ENCODE measurements at places on chromosomes 4 and X.

GRCh38 chr4:88786011-88786410 lies 88.4 kb upstream of the NAP1L5 start:
- DNase-seq = no peak

DNA sequence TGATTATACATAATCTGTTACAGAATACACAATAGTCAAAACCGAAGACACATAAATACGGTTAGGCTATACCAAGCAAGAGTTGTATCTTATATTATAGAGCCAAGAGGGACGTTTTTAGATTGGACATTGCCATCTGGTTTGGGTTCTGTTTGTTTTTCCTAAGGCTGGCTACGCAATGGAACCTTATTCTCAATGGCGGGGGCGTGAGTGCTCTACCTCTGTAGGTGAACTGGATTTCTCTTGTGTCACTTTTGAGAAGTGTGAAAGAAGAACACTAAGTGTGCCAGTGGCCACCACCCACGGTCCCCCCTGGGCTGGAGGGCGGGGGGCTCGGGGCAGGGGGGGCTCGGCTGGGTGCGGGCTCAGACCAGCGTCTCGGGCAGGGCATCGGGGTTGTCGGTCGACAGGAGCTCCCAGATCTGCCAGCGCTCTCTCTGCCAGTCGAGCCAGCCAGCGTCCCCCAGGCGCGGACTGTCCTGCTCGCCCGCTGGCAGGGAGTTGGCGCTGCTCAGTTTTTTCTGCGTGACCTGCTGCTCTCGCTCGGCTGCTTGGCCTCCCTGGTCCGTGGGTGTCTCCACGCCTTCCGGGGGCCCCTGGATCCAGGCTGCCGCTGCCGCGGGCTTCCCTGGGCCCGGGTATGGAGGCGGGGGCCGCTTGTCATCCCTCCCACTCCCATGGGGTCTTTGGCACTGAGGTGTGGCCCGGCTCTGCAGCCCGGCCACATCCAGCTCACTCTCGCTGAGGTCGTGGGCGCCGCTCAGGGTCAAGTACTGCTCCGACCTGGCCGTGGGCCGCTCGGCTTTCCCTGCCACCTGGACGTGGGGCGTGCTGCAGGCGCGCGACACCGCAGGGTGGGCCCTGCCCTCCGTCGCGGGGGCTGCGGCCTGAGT lies 27.6 kb downstream of the HCCS start:
- DNase-seq = no peak

DNA sequence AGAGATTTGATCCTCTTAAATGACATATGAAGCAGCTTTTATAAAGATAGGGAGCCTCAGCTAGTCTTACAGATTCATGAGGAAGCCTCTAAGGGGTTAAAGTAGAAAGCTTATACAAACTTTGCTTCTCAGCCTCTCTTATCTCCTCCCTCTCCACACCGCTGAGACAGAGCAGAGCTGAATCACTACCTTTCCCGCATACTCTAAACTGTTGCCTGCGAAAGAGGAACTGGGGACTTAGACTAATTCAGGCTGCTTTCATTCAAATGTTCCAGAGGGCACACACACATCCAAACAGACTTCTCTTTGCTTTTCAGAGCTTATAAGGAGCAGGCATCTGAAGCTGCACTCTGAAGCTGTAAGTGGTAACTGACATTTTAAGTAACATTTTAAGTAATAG lies at the start of gene SERTM2:
Gene SERTM2 (plus strand): TSS at position 169 of the 400 bp plus-strand sequence. CDS start 7,213 bp downstream, outside the sequence.
- DNase-seq = no peak

DNA sequence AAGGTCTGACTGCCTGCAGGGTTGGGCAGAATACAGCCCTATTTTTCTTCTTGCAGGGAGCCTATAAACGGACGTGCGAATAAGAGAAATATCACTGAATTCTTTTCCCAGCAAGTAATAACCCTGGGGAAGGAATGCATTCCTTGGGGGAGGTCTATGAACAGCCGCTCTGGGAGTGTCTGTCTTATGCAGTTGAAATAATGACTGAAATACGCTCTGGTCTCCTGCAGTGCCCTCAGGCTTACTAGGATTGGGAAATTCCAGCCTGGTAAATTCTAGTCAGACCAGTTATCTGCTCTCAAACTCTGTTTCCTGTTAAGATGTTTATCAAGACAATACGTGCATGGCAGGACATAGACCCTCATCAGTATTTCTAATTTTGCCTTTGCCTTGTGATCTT lies 72.1 kb upstream of the FAM241A start:
- no peak for DNase-seq

DNA sequence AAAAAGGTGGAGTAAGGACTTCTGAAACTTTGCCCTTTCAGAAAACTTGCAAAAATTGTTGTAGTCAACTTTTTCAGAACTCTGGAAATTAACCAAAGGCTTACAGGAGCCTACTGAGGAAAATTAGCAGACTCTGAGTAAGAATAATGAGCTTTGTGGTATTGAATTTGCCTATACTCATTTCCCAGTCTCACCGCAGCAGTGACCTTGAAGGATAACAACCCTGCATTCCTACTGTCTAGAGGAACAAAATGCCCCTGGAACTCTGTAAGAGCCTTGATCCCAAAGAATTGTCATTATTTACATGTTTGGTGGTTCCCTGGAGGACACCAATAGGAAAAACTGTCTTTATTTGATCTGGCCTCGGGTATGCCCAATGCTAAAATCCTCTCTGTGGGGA lies 57.9 kb downstream of the MND1 start:
- DNase-seq = no peak

- DNase-seq = no peak
These were observed 4.9 kb downstream of the CPEB2 start for GRCh38 chr4:15007201-15007600.

DNA sequence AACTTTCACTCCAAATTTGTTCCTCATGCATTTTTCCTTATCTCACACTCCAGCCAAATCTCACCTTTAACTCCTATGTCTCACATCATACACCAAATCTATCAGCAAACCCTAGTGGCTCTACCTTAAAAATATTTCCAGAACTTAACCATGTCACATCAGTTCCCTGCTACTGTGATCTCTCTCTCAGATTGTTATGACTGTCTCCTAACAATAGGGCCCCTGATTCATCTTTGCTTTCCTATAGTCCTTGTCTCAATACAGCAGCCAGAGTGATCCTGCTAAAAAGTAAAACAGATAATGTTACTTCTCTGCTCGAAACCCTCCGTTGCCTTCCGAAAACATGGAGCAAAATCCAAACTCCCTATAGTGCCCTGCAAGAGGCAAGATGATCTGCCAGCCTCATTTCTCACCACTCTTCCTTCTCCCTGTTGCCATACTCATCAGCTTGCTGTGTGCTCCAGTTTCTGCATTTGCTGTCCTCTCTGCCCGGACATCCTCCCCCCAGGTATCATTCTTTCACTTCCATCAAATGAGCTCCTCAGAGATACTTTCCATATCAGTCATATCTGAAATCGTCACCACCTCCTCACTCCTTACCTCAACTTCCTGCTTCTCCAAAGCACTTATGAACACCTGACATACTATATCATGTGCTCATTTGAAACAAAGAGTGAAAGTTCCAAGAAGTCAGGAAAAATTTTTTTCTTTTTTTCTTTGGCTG lies 293.4 kb upstream of the NR3C2 start:
- no peak for DNase-seq

Measured in dorsolateral prefrontal cortex (tissue), 122 donors.